ENCODE measurements at places on chromosomes 3 and 15.

DNA sequence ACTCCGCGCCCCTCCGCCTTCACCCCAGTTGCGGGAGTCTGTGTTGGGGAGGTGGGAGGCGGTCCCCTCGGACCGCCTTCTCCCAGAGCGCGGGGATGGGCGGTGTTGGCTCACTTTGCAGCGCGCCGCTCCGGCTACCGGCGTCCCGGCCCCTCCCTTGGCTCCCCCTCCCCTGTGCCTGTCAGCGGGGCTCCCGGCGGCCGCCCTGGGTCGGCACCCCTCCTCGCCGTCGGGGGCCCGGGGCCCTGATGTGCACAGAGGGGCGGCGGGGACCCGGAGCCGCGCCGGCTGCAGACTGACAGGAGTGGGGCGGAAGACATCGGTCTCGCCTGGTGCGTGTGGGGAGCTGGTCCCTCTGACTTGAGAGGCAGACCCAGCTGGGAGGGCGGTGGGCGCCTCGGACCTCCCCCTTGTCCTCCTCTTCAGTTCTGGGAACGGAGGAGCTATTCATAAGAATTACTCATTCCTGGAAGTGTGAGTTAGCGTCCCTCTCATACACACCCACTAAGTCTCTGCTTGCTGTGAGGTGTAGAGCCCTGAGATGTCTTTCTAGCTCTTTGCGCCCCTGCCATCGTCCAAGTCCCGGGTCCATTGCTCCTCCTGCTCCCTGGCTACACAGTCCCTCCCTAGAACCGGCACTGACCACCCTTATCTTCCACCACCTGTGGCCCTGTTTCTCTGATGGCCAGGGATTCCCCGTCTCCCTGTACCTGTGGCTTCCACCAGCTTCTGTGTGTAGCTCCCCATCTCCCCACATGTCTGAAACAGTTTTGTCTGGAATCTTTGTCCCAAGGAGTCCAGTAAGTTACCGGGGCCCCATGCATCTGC is 42.3 kb upstream of the ROPN1 start:
- no peak for DNase-seq

DNA sequence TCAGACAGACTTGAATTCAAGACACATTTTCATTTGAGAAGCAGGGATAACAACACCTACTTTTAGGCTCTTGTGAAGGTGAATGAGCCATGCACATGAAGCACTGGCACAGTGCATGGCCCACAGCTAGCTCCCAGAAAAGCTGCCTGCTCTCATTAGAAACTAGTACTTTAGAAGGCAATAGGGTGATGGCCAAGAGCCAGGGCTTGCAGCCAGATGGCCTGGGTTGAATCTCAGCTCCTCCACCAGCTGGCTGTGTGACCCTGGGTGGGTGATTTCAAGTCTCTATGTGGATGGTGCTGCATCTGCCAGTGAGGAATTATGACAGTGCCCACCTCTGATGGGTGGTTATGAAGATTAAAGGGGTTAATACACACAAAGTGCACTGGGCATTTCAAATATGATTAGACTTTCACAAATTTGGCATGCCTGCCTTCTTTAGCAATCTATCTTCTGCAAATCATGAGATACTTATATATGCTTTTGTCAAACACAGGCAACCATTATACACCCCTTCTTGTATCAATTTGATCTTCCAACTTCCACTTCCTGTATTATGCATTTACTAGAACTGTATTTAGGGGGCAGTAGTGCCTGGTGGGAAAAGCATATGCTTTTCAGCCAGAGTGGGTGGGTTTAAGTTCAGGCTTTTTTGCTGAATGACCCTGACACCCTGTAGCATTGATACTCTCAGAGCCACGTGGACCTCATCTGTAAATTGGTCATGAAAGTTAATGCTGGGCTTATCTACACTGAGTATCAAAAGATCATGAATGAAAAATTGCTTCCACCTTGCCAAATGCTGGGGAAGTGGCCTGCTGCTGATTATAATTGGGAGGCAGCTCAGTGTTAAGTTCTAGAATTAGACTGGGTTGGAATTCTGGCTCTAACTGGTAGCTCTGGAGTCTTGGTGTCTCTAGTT is 34.7 kb upstream of the RBP1 start:
- no peak for DNase-seq

- no peak for DNase-seq
These were observed 144.8 kb downstream of the TMCO5A start for GRCh38 chr15:38079236-38079635.

DNA sequence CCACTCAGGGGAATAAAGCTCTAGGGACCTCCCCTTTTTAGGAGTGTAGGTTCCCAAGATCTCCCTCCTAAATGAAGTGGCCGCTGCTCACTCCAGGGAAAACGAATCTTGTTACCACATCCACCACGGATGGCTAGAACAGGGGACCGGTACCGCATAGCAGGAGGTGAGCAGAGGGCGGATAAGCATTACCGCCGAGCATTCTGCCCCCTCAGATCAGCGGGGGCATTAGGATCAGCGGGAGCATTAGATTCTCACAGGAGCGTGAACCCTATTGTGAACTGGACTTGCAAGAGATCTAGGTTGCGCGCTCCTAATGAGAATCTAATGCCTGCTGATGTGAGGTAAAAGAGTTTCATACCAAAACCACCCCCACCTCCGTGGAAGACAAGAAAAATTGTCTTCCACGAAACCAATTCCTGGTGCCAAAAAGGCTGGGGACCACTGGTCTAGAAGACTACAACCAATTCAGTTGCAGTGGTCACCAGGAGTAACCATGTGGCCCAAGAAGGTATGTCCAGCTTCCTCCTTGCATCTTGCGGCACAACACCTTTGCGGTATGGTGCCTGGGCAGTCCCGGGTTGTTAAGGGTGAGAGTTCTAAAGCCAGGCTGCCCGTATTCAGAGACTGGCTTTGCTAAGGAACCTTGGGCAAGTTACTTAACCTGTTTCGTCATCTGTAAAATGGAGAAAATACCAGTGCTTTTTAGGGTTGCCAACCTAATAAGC is 1.1 kb upstream of the SS18L2 start:
- DNase-seq, result no peak

DNA sequence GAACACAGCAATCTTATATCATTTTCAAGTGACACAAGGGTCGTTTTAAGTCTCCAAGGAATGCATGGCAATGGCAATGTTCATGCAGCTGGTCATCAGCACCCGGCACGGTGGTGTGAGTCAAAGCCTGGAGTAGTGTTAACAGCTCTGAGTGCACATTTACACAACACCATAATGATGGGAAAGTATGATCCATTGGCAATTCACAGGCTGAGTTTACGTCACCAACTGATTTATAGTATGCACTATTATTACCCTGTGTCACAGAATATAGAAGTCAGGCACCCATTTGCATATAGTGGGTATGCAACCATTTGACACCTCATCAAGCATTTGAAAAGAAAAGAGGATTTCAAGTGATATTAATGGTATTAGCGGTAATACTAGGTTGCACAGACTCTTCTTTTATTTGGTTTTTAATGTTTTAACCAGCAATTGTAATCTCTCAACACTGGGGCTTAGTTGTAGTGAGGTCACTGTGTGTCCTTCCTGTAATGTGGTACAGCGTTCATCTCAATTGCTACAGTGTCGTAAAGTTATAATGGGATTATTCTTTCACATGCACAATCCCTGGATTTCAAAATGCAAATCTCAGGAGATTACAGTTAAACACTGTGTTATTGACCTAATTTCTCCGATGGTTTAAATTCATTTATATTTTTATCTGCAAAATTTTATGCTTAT is 113.8 kb downstream of the C3orf38 start:
- DNase-seq, result no peak

DNA sequence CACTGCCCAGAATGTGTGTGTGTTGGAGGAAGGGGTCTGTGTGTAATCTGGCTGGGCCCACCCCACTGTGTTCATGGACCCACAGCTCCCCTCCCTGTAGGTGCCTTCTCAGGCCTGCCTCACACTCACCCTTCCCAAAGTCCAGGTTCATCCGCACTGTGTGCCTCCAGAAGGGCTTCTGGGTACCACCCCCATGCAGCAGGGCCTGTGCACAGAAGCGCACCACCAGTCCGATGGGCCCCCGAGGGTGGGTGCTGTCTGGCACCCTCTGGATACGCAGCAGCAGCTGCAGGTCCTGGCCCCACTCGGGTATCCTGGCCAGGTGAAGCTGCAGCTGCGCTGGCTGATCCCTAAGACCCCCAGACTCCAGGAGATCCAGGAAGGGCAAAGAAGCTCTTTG is 12.8 kb upstream of the TGM5 start:
- DNase-seq, result no peak

GRCh38 chr3:23489300-23490158 is 286.4 kb downstream of the UBE2E2 start:
- no peak for DNase-seq

- no peak for DNase-seq
These were observed 14.2 kb upstream of the COLQ start for GRCh38 chr3:15535732-15536131.

- DNase-seq, result no peak
These were observed 5.2 kb upstream of the CLK3 start for GRCh38 chr15:74610302-74610951.

DNA sequence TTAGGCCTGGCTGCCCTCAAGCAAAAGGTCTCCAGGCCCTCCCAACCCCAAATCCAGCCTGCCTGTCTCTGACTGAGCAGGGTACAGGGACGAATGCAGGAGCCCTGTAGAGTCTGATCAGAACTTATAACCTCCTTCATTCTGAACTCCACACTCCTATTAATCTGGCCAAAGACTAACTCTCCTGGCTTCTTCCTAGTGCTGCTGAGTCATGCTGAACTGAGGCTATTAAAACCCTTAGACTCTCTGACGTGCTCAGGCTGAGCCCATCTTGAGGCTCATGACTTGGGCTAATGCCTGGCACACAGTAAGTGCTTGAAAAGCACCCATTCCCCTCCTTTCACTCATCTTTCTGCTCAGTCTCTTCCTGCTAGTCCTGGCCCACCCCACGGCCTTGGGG is 81.9 kb downstream of the NUP210 start:
- DNase-seq, result no peak

GRCh38 chr3:101962055-101962454 is 112.7 kb downstream of the NFKBIZ start:
- no peak for DNase-seq

DNA sequence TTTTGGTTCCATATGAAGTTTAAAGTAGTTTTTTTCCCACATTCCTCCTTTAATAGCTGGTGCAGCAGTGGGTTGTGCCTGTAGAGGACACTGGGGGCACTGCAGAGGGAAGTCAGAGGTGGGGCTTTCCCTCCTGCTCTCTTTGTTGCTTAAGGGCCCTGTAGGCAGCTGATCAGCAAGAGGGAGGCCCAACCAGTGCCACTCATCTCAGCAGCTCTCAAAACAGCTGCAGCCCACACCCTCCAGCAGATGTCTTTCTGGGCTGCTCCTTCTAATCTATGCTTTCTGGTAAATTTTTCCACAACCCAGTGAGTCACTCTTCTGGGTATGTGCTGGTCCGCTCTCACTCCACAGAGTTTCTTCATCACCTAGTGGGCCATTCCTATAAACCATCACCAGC is 263.8 kb downstream of the FEZF2 start:
- DNase-seq, result peak; percentile 59

DNA sequence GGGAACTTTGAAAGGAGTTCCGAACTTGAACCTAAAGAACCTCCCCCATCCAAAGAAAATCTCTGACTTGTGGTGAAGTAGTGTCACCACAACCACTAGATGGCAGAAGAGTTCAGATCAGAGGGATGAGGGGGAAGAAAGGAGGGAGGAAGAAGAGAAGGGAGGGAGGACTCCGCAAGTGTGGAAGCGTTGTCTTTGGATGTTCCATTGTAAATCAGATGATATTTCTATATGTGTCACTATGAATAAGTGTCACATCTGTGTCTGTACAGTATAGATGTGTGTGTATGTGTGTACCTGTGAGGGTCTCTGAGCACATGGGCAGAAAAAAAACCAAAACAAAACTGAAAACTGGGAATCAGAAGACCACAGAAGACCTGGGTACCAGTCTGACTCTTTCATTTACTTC is 16.9 kb downstream of the SLC24A1 start:
- DNase-seq, result peak; percentile 57

DNA sequence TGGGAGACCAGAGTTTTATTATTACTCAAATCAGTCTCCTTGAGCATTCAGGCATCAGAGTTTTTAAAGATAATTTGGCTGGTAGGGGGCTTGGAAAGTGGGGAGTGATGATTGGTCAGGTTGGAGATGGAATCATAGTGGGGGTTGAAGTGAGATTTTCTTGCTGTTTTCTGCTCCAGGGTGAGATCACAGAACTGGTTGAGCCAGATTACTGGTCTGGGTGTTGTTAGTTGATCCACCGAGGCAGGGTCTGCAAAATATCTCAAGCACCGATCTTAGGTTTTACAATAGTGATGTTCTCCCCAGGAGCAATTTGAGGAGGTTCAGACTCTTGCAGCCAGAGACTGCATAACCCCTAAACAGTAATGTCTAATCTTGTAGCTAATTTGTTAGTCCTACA is 141.0 kb downstream of the OTOL1 start:
- DNase-seq, result no peak

DNA sequence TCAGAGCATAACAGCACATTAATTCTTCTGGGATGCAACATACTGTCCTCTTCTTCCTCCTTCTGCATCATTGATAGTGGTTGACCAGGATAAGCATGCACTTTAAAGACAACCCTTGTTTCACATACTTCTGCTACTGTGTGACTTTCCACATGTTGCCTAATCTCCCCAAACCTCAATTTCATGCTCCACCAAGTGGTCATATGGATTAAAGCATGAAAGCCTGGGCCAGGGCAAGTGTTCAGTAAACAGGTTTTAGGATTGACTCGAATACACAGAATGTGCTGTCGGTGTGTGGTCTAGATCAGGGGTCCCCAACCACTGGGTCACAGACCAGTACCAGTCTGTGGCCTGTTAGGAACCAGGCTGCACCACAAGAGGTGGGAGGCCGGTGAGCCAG is 22.5 kb upstream of the BFSP2 start:
- peak; percentile 40 for DNase-seq

- DNase-seq, result no peak
These were observed 434.2 kb upstream of the SUCLG2 start for GRCh38 chr3:68088636-68089035.

DNA sequence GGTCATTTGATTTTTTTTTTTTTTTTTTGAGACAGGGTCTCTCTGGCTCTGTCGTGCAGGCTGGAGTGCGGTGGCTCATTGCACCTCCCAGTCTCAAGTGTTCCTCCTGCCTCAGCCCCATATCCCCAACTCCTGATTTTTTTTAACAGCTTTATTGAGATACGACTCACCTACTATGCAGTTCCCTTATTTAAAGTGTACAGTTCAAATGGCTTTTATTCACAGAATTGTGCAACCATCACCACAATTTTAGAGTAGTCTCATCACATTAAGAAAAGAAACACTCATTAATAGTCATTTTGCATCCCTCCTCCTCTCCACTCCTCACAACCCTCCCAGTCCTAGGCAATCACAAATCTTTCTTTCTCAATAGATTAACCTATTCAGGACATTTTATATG is 1.9 kb upstream of the TRA2B start:
- DNase-seq, result no peak

DNA sequence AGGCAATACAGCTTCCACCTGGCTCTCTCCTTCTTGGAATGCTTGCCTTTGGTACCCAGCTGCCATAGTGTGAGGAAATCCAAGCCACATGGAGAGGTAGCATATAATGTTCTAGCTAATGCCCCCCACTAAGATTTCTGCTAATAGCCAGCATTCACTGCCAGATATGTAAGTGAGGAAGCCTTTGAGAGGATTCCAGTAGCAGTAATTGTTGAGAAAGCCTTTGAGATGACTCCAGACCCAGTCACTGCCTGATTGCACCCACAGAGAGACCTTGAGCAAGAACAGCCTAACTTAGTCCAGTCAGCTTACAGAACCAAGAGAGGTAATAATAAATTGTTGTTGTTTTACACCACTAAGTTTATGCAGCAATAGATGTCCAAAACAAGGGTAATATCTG is 63.1 kb downstream of the STRIT1 start:
- no peak for DNase-seq
